ENCODE measurements at places on chromosomes 5 and 9.
A peak's percentile ranks its signal among the peaks of the same experiment; 100 is the strongest.

GRCh38 chr5:21689587-21689986 lies 1163.6 kb downstream of the CDH12 start:
- DNase-seq, result no peak

DNA sequence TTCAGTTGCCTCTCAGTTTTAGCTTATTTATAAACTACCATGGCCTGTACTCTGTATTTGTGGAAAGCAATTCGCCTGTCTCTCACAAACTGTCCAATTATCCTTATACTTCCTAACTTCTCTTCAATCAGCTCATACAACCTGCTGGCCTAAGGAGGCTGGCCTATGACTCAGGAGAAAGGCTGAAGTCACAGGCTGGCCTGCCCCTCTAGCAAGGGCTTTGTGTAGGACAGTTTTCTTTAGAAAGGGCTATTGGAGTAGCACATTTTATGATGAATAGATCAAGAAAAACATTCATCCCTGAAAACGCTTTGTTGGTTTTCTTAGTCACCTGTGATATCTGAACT lies 988.7 kb upstream of the ARRDC3 start:
- DNase-seq, result no peak

DNA sequence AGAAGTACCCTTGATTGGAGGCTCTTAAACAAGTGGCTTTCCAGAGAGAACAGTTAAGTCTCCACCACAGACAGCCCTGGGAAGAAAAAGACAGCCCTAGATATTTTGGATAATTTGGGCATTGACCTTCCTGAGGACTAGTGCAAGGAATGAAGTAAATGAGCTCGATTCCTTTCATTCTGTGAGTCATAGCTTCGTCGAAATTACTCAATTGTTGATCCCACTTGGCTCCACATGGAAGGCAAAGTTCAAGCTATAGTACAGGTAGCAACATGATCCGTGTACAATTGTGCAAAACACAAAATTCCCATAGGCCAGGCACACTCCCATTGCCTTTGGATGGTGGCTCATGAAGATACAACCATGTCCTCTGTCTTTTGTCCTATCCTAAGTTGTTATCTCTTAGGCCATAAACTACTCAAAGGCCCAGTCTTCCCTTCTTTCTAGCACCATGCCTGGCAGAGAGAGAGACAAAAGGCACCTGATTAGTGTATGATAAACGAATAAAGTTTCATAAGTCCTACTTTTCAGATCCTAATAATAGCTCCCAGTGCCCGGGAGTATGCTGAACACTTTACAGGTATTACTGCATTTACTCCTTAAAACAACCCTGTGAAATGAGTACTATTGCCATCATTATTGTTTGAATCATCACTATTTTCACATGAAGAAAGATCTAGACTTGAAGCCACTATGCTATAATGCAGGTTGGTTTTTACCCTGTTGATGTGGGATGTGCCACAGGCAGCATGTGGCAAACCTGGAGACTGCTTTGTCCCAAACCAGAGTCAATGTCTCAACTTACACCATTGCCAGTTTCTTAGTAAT lies 116.7 kb upstream of the RANBP3L start:
- DNase-seq, result no peak

DNA sequence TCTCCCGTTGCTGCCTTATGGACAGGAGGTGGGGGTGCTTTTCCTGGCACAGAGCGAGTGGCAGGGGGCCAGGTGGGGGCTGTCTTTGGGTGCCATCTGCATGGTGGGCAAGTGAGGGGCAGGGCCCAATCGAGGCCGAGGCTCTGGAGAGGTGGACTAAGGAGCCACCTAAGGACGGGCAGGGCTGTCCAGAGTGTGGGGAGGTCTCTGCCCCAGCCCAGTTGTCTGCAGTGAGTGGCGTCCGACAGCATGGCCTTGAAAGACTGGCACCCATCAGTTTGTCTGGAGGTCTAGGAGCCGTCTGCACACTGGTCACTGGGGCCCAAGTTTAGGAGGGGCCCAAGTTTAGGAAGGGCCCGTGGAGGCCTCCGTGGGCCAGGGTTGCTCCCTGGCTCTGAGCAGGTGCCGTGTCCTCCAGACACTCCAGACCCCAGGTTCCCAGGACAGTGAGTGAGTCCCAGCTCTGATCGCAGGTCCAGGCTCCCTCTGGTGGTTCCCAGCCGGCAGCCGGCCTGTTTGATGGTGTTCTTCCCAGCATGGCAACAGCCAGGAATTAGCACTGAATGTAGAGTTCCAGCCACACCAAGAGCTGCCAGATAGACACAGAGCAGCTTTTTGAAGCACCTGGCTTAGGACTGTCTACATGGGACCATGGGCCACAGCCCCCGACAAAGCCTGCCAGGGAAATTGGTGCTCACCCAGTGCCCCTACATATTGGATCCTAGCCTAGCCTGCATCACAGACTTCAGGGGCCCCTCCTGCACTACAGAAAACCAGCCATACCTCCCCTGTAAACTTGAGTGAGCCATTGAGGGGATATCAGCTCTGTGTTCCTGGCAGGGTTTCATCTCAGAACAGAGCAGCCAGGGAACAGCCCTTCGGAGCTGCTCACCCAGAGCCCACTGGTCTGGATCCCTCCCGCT lies 120.9 kb downstream of the WNK2 start:
- peak; percentile 50 for DNase-seq

DNA sequence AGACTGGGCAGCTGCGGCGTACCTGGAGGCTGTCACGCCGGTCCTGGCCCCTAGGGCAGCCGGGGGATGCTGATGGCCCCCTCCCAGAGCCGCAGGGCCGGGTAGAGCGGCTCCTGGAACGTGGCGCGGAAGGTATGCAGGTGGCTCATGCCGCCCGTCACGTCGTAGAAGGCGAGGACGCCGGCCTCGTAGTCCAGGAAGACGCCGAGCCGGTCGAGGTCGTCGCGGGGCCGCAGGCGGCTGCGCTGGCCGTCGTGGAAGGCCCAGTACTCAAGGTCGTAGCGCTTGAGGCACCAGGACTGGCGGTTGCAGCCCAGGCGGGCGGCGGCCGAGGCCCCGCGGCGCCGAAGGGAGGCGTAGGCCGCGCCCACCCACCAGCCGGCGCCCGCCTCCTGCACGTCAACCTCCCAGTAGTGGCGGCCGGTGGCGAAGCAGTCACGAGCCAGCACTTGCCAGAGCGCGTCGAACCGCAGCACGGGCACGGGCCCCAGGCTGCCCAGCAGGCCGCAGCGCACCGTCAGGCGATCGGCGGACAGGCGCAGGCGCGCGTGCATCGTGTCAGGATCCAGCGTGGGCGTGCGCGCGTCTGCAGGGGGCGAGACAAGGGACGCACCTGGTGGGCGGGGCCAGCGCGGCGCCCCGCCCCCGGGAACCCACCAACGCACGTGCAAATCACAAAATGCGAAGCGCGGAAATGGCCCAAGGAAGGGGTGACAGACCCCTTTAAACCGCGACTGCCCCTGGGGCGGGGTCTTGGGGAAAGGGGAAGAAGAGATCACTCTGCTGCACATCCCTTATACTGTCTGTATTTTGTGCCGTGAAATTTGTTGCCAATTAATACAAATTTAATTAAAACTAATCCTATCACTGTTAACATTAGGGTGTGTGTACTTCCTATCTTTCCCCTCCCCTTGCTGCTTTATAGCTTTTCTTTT lies 31.2 kb downstream of the NANS start:
- DNase-seq, result peak; percentile 32

DNA sequence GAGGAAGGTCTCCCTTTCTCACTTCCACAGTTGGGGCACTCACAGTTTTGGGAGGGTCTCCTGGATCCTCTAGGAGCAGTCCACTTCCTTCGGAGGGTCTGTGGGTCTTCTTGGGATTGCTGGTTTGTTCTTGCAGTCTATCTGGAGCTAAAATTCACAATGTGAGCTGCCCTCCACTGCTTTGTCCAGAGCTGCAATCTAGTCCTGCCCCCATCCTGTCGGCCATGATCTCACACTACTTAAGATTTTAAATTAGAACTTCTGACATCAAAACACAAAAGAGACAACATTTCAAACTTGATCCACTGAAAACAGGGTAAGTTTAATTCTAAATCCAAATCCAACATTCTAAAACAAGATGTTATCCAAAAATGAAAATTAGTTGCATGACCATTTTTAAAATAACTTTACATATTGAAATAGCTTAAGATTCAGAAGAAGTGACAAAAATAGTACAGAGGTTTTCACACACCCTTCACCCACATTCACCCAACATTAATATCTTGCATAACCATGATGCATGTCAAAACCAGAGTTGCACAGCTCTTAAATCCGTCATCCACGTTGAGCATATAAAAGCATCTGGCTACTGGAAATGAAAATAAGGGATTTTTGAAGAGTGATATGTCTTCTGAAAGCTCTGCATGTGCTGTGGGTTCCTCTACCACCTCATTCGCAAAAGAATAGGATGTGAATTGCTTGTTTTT lies 113.7 kb upstream of the EPB41L4A start:
- DNase-seq, result no peak

DNA sequence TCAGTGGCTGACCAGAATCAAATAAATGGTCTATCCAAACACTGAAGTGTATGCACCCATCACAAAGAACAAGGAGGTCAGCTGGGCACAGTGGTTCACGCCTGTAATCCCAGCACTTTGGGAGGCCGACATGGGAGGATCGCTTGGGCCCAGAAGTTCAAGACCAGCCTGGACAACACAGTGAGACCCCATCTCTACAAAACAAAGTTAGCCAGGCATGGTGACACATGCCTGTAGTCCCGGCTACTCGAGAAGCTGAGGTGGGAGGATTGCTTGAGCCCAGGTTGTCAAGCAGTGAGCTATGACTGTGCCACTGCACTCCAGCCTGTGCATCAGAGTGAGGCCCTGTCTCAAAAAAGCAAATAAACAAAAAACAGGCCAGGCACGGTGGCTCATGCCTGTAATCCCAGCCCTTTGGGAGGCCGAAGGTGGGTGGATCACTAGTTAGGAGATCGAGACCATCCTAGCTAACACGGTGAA lies 40.5 kb downstream of the SEMA4D start:
- DNase-seq, result no peak

DNA sequence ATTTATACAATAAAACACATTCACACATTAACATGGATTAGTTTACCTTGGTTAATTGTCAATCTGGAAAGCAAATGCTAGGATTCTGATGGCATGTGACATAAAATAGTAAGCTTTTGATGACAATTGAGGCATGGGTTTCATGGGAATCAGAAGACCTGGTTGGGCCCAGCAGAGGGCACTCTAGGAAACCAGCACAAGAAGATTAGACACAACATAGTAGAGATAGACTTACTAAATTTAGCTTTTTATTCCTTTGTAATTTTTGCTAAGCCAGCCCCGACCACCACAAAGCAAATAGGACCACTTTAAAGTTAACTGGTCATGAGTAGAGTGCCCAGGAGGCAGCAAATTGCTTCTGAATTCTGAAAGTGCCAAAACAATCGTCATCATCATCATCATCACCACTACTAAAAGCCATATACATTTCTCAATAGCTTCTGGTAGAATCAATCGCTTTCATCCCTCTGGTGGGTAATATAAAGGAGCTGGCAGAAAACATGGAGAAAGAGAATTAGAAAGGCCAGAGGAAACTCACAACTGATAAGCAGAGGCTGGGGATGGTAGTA lies 163.2 kb downstream of the ARRDC3 start:
- no peak for DNase-seq

DNA sequence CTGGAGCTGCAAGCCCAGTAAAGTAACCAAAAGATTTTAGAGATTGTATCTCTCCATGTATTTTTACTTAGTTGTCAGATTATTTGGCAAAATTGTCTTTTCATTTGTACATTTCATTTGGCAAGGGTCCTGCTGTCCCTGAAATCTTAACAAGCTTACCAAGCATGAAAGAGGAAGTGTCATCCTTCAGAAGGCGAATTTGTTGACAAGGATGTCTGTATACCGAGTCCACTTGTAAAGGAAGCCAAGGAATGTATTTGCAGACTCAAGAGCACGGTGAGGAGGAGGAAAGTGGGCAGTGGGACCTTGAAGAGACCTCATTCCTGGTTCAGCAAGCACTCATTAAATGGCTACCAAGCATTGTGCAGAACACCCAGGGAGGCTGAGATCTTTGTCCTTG lies 7.5 kb upstream of the OTULINL start:
- no peak for DNase-seq

DNA sequence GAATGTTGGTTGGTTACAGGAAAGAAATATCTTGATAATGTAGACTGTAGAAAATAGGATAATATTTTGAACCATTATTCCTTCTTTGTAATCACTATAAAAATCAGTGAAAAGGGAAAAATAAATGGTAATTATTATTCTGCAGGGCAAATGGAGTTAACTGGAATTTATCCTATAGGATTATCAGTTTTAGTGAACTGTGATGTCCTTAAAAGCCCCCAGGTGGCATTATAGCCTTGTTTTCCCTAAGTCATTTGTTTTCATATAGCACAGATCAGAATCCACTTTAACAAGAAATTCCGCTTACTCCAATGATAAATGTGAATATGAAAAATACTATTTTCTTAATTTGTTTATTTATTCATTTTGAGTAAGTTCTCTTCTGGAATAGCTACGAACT lies 26.2 kb upstream of the WDR41 start:
- peak; percentile 3 for DNase-seq

- no peak for DNase-seq
Observed at GRCh38 chr9:130110166-130110565, 56.5 kb downstream of the GPR107 start.

- DNase-seq, result no peak
Observed at GRCh38 chr5:74943905-74944304, 77.7 kb upstream of the FAM169A start.

DNA sequence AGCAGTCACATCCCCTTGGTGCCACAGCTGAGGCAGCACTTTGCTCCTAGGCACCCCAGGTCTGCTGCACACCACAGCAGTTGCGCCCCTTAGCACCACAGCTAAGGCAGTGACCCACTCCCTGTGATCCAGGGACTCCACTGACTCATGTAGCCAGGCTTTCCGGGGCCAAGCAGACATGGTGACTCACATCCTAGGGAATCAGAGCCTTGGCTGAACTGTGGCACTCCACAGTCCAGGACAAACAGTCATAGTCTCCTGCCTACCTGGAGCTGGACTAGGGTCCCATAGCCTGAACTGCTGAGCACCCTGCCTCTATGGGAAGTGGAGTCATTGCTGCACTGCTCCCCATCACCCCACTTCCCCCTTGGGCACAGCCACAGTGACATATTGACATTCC lies 338.7 kb downstream of the NPR3 start:
- DNase-seq, result no peak

DNA sequence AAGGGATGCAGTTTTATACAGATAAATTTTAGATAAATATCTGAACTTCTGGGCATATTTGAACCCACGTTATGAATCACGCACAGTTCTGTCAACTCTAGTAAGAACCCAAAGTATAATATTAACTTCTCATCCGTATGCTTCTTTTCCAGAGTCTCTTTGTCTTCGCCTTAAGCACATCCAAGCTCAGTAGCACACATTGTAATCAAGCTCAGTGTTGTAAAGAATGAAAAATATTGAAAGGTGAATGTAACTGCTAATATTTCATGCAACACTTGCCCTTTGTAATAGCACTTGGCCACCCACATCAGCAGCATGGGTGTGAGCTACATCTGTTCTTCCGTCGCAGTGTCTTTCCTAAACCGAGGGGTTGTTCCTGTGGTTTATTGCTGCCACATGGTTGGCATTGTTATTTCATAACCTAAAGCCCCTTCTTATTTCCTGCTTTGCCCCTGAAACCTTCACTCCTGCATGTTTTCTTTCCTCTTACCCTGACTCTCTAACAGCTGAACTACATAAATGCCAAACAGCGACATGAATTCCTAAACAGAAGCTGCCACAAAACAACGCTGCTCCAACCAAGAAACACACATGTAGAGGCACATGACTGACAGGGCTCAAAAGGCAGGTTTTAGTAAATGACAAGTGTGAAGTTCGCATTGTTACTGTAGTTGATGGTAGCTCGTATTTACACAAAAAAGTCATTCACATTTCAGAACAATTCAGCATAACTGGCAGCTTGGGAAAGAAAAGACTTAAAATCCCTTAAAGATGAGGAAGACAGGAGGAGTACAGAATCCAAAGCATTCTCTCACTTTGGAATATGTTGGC lies 190.1 kb upstream of the MEF2C start:
- no peak for DNase-seq

Data from neuronal stem cell (in vitro differentiated cells).